ENCODE measurements at places on chromosomes 2 and 18.

DNA sequence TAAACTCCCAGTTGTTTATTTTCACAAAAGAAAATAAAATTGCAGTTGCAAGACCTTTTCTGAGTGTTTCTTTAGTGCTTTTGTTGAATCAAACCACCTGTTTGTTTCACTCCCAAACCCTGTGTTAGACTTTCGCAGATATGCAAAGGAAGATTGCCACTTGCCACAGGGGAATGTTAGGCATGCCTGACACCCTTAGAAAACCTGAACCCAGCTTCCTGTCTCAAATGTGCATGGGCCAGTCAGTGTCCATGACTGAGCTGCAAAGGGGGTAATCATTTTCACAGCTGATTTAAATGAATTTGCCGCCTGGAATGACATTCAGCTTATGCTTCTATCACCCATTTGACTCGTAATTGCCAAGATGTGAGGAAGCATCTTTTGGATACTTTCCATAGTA, 17.5 kb downstream of the TGOLN2 start:
- DNase-seq: no peak

- DNase-seq: no peak
Observed at GRCh38 chr2:70753902-70754301, 14.1 kb downstream of the ADD2 start.

DNA sequence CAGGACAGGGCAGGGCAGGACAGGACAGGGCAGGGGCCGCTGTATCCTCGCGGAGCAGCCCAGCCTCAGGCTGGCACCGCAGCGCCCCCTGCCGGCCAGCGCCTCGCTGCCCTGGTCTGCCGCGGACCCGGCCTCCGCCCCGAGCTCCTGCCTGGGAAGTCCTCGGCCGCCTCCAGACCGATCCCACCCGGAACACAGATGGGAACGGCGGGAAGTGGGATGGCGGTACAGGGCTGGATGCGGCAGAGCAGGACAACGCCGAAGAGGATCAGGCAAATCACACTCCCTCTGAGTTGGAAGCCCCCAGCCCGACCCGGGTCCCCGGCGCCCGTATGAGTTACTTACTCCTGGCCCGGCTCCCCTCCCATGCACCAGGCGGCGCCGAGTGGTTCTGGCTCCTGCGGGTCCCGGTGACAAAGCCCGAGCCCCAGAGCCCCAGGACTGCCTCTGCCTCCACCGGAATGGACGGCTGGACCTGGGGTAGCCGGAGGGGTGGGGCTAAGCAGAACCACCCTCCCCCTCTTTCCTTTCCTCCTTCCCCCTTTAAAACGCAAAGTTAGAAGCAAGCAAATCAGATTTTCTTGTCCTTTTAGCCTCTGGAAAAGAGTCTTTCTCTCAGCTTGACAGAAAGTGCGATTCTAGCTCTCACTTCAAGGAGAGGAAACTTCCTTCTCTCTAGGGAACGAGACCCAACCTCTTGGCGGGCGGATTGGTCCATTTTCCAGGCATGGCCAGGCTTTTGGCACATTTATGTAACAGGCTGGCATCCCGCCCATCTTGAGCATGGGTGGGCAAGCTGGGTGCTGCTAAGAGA, at the start of gene TP53I3:
TP53I3 (minus strand) TSS at position 449 of the 814 bp plus-strand sequence. CDS start 508 bp downstream, outside the sequence.
- DNase-seq: peak; percentile 78

DNA sequence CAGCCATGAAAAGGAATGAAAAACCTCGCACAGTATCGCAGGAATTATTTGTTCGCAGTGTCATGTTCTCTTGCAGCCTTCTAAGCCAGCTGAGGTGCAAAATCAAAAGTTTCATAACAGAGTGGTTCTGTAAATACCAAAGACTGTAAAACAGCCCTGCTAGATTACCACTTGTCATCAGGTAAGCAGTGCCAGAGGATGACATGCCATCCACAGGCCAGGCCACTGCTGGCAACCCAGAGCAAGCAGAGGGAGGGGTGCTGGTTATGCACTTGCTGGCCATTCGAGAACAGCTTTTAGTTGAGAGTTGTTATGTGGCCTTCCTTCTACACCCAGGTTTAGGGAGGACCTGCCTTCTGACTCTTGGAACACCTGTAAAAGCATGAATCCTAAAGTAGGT, 114.3 kb upstream of the MGAT5 start:
- no peak for DNase-seq

GRCh38 chr2:63081404-63081803, 30.8 kb downstream of the OTX1 start:
- DNase-seq: no peak

DNA sequence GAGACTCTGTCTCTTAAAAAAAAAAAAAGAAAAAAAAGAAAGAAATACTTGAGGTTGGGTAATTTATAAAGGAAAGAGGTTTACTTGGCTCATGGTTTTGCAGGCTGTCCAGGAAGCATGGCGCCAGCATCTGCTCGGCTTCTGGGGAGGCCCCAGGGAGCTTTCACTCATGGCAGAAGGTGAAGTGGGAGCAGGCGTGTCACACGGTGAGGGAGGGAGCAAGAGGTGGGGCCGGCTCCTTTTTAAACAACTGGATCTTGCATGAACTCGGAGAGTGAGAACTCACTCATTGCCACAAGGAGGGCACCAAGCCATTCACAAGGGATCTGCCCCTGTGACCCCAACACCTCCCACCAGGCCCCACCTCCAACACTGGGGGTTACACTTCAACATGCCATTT, 30.6 kb downstream of the CYP26B1 start:
- no peak for DNase-seq

DNA sequence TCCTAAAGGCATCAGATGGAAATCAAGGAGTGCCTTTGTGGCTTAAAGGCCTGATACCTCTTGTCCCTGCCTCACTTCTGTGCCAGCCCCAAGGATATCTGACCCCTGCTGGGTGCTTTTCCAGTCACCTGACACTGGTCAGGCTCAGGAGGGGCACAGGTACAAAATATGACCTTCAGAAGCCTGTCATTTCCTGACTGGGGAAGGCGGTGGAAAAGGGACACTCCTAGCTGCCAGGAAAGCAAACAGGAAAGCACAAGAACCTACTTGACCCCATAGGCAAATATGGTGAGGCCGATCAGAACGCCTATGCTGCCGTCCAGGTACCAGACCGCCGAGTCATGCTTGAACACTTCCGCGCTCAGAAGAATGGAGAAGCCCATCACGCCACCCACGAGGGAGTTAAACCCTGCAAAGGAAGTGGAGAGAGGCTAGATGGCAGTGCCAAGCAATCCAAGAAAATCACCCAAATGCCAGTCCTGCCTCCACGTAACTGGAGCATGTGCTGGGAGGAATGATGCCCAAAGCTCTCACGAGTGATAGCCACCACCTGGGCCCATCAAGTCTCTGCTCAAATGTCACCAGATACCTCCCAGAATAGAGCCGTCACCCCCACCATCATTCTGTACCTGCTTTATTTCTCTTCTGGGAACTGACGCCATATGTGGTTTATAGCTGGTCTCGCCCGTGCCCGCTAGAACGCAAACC, 204.0 kb downstream of the MGAT5 start:
- DNase-seq: no peak

GRCh38 chr2:128169497-128169896, 78.5 kb downstream of the UGGT1 start:
- DNase-seq: no peak

DNA sequence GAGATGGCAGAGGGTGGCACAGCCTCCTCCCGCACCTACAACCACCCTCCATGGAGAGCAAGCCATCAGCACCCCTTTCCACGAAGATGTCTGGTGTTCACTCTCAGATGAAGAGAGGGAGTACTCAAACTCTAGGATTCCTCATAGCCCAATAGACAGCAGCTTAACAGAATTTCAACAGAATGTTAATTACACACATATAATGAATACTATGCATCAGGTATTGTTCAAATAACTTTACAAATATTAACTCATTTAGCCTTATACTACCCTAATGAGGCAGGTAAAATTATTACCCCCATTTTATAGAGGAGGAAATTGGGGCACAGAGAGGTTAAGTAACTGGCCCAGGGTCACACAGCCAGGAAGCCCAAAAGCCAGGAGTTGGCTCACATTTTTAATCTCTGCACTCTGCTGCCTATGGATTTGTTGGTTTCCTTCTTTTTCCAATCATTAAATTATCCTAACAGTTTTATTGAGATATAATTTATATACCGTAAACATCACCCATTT, 39.0 kb downstream of the HS1BP3 start:
- DNase-seq: no peak
